Endothelial cell of coronary artery (primary cell): ENCODE measurements at places on chromosomes 6 and 20. TPM values are rescaled to one million over a fixed set of nuclear protein-coding genes. Genes with fewer than 3 reads are reported as not detected.

TRAPPC3L gene
- 0.09 TPM in 2 replicates for total RNA-seq

RBM24 gene
- total RNA-seq, result 0.85 and 3.3 TPM in 2 replicates

ADTRP gene
- total RNA-seq, result 2.7 and 40.0 TPM in 2 replicates

C4A gene
- 0.99 and 2.0 TPM in 2 replicates for total RNA-seq
